ENCODE measurements at places on chromosomes 7 and 10.
A peak's percentile ranks its signal among the peaks of the same experiment; 100 is the strongest.

GRCh38 chr7:88826222-88826621 lies 30.7 kb upstream of the TEX47 start:
- no peak for DNase-seq

GRCh38 chr7:140060243-140060630 lies 2.5 kb downstream of the PARP12 start:
- no peak for DNase-seq

DNA sequence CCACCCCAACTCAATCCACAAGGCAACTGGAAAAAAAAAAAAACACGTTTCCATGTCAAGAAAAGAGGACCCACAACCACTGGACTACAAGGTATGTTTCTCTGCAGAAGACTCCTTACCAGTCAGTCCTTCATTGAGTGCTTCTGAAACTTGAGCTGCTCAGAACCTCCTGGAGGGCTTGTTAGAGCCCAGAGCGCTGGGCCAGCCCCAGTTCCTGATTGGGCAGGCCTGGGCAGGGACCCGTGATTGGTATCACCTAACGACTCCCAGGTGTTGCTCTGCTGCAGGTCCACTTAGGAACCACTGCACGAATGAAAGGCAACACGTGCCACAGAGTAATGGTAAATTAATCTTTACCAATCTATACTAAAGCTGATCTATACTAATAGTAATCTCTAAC lies 473 bp upstream of the CCDC201 start:
- no peak for DNase-seq

DNA sequence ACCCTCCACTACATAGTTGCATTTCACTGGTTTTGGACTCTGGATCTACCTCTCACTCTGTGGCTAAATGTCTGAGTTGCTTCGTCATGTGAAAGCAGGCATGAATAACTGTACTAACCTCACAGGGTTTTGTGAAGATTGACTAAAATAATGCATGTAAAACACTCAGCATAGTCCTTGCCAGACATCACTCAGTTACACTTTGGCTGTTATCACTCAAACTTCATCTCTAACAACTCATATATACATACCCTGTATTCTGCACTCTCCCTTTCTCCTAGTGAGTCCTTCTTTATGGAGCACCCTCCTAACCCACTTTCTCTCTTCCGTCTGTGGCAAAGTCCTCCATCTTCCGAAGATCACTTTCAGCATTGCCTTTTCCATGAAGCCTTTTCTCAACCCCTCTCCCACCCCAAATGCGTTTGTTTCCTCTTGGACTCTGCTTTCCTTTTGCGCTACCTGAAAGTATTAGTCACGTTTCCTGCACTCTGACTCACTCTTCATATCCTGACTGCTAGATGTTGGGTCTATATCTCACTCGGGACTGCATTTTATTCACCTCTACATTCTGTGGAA lies 72.6 kb downstream of the OSBPL3 start:
- peak; percentile 46 for DNase-seq

DNA sequence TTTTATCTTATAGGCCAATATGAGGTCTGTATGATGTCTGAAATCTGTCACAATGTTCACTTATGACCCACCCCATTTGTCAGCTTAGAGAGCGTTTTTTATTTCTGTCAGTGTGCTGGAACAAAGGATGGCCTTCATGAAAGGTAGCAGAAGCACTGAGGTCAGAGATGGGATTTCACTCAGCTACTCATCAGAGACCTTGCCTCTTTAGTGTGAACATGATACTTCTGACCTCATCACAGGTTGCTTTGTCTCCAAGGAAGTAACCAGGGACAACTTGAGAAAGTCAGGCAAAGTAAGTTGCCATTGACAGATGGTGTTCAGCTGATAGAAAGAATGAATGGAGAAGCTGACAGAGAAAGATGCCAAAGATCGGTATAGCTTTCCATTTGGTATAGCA lies 16.3 kb downstream of the YAE1 start:
- DNase-seq: no peak

DNA sequence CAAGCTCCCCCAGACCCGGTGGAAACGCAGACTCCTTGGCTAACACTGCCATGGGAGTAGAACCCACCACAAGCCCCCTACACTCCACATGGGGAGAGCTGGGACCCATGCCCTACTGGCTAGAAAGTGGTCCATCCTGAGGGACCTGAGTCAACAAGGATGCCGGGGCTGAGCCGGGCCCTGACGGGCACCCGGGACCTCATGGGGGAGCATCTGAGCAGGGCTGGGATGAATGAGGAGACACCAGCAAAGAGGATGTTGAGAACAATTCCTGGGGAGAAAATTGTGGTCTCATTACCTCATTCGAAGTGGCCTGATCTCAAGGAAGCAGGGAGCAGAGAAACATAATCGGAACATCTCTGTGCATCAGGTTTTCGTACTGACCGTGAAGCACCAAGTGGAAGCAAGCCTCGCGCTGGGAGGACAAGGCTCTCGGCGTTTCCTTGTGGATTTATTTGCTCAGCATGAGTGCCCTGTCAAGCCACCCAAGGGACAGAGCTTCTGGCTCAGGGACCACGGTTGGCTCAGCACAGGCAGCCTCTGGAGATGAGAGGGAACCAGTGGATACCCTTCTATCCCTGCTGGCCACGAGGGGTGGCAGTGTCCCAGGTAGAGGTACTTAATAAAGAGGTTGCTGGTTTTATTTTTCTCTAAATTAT lies 132.2 kb upstream of the FAM20C start:
- DNase-seq: no peak

- DNase-seq: no peak
Measured at GRCh38 chr7:40733578-40733977, 598.8 kb downstream of the SUGCT start.

Measured in stimulated activated CD4-positive, alpha-beta T cell treated with anti-CD3 and anti-CD28 coated beads, Interleukin-4, amount 100 ng/mL, for 4 hours (primary cell).